ENCODE measurements at places on chromosomes 16 and 17. TPM values are rescaled to one million over a fixed set of nuclear protein-coding genes. Genes with fewer than 3 reads are reported as not detected.

OR1F1 gene
- not detected for total RNA-seq

VAT1L gene
- not detected for total RNA-seq

C17orf100 gene
- 2.9 TPM for total RNA-seq

TMEM106A gene
- total RNA-seq, result 46.0 TPM

SCPEP1 gene
- 32.0 TPM for total RNA-seq

HSD17B1 gene
- total RNA-seq, result 0.86 TPM

ACE gene
- 3.3 TPM for total RNA-seq

PIK3R5 gene
- total RNA-seq, result 34.2 TPM

MRPL10 gene
- 36.4 TPM for total RNA-seq

PITPNM3 gene
- total RNA-seq, result 1.1 TPM

GUCY2D gene
- not detected for total RNA-seq

SSTR5 gene
- not detected for total RNA-seq

MEFV gene
- not detected for total RNA-seq

SERPINF2 gene
- 0.82 TPM for total RNA-seq

AIPL1 gene
- not detected for total RNA-seq

STX1B gene
- 1.6 TPM for total RNA-seq

GRB2 gene
- 320 TPM for total RNA-seq

PKMYT1 gene
- 3.8 TPM for total RNA-seq

MTHFSD gene
- total RNA-seq, result 27.9 TPM

TXNL4B gene
- 13.8 TPM for total RNA-seq

CACNG3 gene
- not detected for total RNA-seq

GP1BA gene
- total RNA-seq, result not detected

UBN1 gene
- 33.4 TPM for total RNA-seq

HSPB9 gene
- total RNA-seq, result not detected

CDH11 gene
- not detected for total RNA-seq

PRSS8 gene
- not detected for total RNA-seq

HSD11B2 gene
- total RNA-seq, result not detected

RAPGEFL1 gene
- 7.0 TPM for total RNA-seq

WFIKKN2 gene
- not detected for total RNA-seq

VPS25 gene
- total RNA-seq, result 49.7 TPM

ST6GALNAC2 gene
- not detected for total RNA-seq

NLE1 gene
- total RNA-seq, result 26.3 TPM

ZNF200 gene
- 15.1 TPM for total RNA-seq

PRSS33 gene
- not detected for total RNA-seq

POLDIP2 gene
- 65.2 TPM for total RNA-seq

MAPT gene
- total RNA-seq, result 0.18 TPM

BCAR1 gene
- not detected for total RNA-seq

WNK4 gene
- total RNA-seq, result 0.10 TPM

RECQL5 gene
- 55.9 TPM for total RNA-seq

Measured in activated B cell treated with CpG ODN at 0.5 μM for 24 hours (primary cell).